ENCODE measurements at places on chromosomes 1 and 21. TPM values are rescaled to one million over a fixed set of nuclear protein-coding genes. Genes with fewer than 3 reads are reported as not detected.

SLC30A7 gene
- total RNA-seq: 22.6 TPM

TMEM81 gene
- 3.9 TPM for total RNA-seq

PCAT6 gene
- total RNA-seq: not detected

SERPINC1 gene
- 0.40 TPM for total RNA-seq

SIM2 gene
- not detected for total RNA-seq

AMY2A gene
- total RNA-seq: 0.87 TPM

COL8A2 gene
- total RNA-seq: 4.5 TPM

IFNLR1 gene
- total RNA-seq: 1.8 TPM

DIRAS3 gene
- 74.8 TPM for total RNA-seq

IL22RA1 gene
- total RNA-seq: not detected

PAPPA2 gene
- not detected for total RNA-seq

DNA sequence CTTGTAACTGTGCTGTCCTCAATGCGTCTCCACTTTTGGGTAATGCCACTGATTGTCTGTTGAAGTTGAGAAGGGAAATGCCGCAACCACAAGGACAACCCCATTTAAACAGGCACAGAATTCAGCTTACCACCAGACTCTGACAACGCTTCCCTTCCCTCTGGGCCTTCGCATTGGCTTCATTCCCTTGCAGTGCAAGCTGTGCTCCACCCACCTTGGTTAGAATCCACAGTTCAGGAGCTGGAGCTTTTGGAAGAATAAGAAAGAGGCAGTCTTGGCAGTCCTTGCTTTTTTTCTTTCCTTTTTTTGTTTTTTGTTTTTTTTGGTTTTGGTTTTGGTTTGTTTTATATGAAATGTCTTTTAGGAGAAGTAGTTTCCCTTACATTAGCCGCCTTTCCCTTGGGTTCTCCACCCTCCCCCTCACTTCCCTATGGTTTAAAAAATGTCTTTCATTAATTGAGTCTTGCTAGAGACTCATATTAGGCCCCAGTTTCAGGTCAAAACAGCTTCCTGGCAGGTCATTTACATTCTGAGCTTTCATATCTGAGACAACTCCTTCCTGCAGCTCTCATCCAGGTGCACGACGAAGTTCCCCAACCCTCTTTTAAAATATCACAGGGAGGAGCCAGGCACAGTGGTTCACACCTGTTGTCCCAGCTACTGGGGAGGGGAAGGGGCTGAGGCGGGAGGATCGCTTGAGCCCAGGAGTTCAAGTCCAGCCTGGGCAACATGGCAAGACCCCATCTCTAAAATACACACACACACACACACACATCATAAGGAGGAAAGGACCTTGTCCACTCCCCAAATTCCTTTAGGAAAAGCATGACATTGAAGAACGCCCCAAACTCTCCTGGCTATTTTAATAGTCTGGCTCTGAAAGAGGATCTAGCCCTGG lies 20.7 kb upstream of the LAX1 start:
- peaks cover 3% of the 10 kb centered on the region for H3K4me1 ChIP-seq
- H3K27me3 ChIP-seq: no peaks in the 10 kb centered on the region
- peak; percentile 66 for DNase-seq
- H3K27ac ChIP-seq: no peak overlapping the region
- H3K4me3 ChIP-seq: no peak overlapping the region

- H3K4me1 ChIP-seq: no peaks in the 10 kb centered on the region
- DNase-seq: peak; percentile 62
- no peak overlapping the region for H3K27ac ChIP-seq
- H3K36me3 ChIP-seq: no peaks in the 10 kb centered on the region
Observed at GRCh38 chr1:226903819-226904716, 33.7 kb downstream of the PSEN2 start.

DNA sequence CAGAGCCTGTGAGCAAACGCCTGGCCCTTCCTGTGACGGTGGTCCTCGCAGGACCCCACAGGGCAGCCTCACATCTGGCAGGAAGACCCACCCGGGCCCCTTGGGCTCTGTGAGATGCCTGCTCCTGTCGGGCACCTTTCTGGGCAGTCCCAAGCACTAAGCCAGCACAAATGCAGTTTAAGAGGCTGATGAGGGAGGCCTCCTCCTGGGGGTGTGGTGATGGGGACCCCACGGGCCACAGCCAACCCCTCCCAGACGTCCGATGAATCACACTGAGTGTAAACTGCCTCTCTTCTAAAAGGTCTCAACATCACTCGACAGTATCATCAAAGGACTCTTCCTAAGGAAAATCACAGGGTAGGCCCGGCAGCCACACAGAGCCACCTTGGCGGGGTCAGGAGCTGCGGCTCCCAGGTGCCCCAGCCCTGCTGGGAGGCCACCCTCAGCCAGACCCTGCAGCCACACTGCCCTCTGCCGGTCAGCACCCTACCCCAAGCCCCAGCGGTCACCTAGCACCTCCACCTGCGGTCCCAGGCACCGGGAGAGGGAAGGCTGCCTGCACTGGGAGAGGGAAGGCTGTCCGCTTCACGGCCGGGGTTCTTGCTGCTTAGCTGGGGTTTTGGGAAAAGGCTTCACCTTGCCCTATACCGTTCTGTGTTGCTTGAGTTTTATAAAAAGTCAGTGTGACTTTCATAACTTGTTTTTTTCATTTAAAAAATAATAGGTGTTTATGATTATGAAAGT lies 3.9 kb upstream of the PRKCZ start:
- no peaks in the 10 kb centered on the region for H3K36me3 ChIP-seq
- no peak overlapping the region for H3K4me3 ChIP-seq
- peaks cover 4% of the 10 kb centered on the region for H3K4me1 ChIP-seq
- no peak overlapping the region for H3K27ac ChIP-seq
- H3K27me3 ChIP-seq: no peaks in the 10 kb centered on the region
- DNase-seq: no peak

- DNase-seq: no peak
- H3K4me3 ChIP-seq: no peak overlapping the region
- H3K27ac ChIP-seq: no peak overlapping the region
- no peaks in the 10 kb centered on the region for H3K36me3 ChIP-seq
Observed at GRCh38 chr1:159847231-159847630, 15.2 kb downstream of the VSIG8 start.

- H3K4me3 ChIP-seq: no peak overlapping the region
- H3K36me3 ChIP-seq: no peaks in the 10 kb centered on the region
- H3K27ac ChIP-seq: peak overlapping the region; percentile 57
- no peaks in the 10 kb centered on the region for H3K27me3 ChIP-seq
- peaks cover 12% of the 10 kb centered on the region for H3K4me1 ChIP-seq
- peak; percentile 84 for DNase-seq
Observed at GRCh38 chr1:155012026-155012546, 9.5 kb downstream of the ZBTB7B start.

GRCh38 chr1:237748171-237748960 lies 142.4 kb downstream of the ZP4 start:
- H3K4me1 ChIP-seq: peaks cover 1% of the 10 kb centered on the region
- H3K27ac ChIP-seq: no peak overlapping the region
- no peak overlapping the region for H3K4me3 ChIP-seq
- DNase-seq: no peak
- H3K36me3 ChIP-seq: no peaks in the 10 kb centered on the region

DNA sequence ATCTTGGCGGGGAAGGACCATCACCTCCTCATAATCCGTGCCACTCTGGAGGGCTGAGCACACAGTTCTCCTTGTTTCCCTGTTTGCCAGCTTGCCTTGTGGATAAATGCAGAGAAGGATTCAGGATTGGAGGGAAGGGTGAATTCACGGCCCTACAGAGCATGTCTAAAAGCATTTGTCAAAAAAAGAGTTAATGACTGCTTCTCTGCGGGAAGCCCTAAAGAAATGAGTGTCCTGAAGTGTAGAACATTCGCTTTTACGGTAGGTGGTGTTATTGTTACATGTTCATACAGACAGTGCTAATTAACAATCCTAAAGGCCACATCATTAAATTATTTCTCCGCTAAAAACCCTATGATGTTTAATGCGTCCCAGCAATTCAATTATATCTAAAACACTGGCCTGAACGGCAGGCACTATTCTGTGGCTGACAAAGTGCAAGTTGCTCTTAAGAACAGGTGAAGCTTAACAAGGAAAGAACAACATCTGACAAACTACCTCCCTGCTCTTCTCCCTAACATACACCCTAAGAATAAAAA lies 112.3 kb upstream of the NFIA start:
- H3K4me3 ChIP-seq: no peak overlapping the region
- H3K27me3 ChIP-seq: no peaks in the 10 kb centered on the region
- H3K36me3 ChIP-seq: no peaks in the 10 kb centered on the region

GRCh38 chr1:912740-913301 lies 10.9 kb upstream of the SAMD11 start:
- H3K36me3 ChIP-seq: no peaks in the 10 kb centered on the region
- H3K27ac ChIP-seq: no peak overlapping the region
- no peak for DNase-seq
- H3K4me1 ChIP-seq: peaks cover 3% of the 10 kb centered on the region
- H3K27me3 ChIP-seq: no peaks in the 10 kb centered on the region

- H3K27ac ChIP-seq: no peak overlapping the region
- peak; percentile 79 for DNase-seq
Observed at GRCh38 chr1:17606826-17607440, 67.4 kb downstream of the ARHGEF10L start.

- H3K27ac ChIP-seq: no peak overlapping the region
- no peak for DNase-seq
- no peaks in the 10 kb centered on the region for H3K4me1 ChIP-seq
- no peaks in the 10 kb centered on the region for H3K36me3 ChIP-seq
- no peaks in the 10 kb centered on the region for H3K27me3 ChIP-seq
Observed at GRCh38 chr1:100147875-100148274, 14.9 kb downstream of the TRMT13 start.

DNA sequence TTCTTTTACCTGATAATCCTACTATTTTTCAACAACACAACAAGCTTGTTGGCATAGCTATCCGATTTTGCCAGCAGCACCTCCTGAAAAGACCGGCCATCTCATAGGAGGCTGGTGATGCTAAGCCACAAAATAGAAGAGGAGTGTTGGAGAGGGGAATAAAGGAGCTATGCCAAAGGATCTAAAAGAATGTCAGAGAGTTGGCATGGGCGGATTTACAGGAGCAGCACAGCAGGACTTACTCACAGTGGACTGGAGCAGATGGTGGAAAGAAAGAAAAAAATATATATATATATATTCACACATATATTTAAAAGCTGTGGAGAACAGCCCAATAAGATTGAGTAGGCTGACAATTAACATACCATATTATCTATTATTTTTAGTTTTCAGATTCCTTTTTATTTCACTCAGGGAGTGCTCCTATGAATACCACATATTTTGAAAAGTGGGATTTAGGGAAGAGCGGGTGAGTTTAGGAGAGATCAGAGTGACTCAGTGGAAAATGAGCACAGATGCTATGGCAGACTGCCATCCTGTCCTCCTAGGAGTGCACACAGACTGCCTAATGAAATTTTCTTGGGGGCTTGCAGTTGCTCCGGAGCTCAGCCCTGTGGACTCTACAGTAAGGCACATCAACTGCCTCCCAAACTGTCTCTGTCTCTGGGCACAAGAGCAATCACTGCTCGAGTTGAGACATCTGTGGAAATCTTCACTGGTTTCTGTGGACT lies 394.4 kb upstream of the CHRM3 start:
- no peak for DNase-seq
- no peak overlapping the region for H3K4me3 ChIP-seq
- no peaks in the 10 kb centered on the region for H3K27me3 ChIP-seq
- no peaks in the 10 kb centered on the region for H3K36me3 ChIP-seq
- H3K4me1 ChIP-seq: no peaks in the 10 kb centered on the region

- H3K36me3 ChIP-seq: no peaks in the 10 kb centered on the region
- no peaks in the 10 kb centered on the region for H3K4me1 ChIP-seq
- no peak for DNase-seq
- H3K27me3 ChIP-seq: no peaks in the 10 kb centered on the region
- H3K4me3 ChIP-seq: no peak overlapping the region
- no peak overlapping the region for H3K27ac ChIP-seq
Observed at GRCh38 chr1:215423288-215423687, 143.8 kb upstream of the KCTD3 start.

- peaks cover 2% of the 10 kb centered on the region for H3K4me1 ChIP-seq
- no peak overlapping the region for H3K27ac ChIP-seq
- no peak overlapping the region for H3K4me3 ChIP-seq
- no peak for DNase-seq
- no peaks in the 10 kb centered on the region for H3K27me3 ChIP-seq
Observed at GRCh38 chr1:159187033-159187432, 15.6 kb downstream of the CADM3 start.

GRCh38 chr1:47449822-47450552 lies 12.1 kb downstream of the FOXD2 start:
- no peaks in the 10 kb centered on the region for H3K36me3 ChIP-seq
- no peak overlapping the region for H3K4me3 ChIP-seq
- H3K27me3 ChIP-seq: no peaks in the 10 kb centered on the region
- H3K4me1 ChIP-seq: no peaks in the 10 kb centered on the region
- H3K27ac ChIP-seq: no peak overlapping the region

DNA sequence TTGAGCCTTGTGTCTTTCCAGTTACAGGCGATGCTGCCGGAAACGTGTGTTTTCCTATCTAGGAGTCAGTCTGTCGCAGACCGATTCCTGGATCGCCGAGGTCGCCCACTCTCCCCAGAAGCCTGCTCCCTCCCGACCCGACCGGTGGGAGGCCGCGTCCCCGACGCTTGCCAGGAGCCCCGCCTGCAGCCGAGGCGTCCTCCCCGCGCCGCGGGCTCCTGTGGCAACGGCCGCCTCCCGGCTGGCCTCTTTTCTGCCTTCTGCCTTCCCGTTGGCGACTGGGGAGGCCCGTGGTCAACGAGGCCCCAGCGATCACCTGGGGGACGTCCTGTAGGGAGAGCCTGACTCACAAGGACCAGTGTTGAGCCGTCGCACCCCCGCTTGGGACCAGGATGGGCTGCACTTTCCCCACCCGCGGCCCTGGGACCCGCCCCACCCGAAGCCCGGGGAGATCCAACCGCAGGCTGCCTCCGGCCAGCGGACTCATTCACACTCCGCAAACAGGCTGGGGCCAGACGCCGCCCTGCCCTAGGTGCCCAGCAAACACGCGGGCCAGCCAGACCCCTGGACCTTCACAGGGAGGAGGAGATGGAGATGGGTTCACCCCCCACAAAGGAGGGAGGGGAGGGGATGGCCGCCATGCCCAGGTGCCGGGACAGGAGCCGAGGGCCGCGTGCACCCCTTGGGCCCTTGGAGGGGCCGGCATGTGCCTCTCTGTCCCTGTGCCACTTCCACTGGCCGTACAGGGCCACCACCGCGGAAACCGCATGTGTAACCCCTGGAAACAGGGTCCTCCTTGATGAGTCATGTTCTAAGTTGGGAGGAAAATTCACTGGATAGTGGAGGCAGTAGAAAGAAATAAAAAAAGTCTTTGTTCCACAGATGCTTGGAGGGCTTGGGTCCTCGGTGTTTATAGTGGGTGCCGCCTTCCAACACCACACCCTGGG lies 7.2 kb upstream of the COL6A1 start:
- peak overlapping the region; percentile 59 for H3K4me3 ChIP-seq
- no peaks in the 10 kb centered on the region for H3K36me3 ChIP-seq
- peak overlapping the region; percentile 94 for H3K27ac ChIP-seq
- H3K27me3 ChIP-seq: no peaks in the 10 kb centered on the region
- peak; percentile 71 for DNase-seq

Measured in ovary (tissue), 10 donors.